Astrocyte of the spinal cord (primary cell): ENCODE measurements at places on chromosomes 1 and 21.

DNA sequence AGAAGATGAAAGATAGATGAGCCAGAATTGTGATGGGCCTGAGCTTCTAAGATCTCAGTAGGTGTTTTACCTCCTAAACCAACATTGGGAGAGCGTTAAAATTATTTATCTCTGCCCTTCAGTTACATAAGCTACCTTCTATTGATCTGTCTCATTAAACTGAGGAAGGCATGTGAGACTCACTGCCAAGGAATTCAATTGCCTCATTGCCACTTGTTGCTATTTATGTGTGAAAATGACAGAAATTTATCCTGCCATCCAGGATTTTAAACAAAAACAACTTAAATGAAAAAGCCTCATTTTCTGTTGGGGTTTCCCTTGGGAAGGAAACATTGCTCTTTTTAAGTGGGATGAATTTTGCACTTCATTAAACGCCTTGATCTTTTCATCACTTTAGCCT is 78.7 kb upstream of the RUNX1 start:
- no peak for DNase-seq

DNA sequence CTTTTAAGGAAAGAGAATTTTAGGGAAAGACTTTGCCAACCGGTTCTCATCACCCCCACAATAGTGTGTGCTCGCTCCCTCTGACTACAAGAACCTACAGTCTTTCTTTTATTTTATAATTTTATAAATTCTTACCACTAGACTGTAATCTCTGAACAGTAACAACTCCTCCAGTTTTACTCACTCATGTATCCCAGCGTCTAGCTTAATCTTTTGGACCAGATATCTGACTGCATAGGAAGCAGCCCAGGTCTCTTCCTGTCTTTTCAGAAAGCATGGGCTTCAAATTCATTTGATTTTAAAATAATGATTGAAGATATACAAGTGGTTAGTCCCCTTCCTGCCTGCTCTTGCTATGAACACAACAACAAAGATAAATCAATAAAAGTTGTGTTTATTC is 19.0 kb upstream of the DUSP10 start:
- DNase-seq: no peak

- no peak for DNase-seq
These were observed 60.3 kb downstream of the CD247 start for GRCh38 chr1:167457936-167458584.

- DNase-seq: peak; percentile 23
These were observed 103.3 kb upstream of the DEPDC1 start for GRCh38 chr1:68600049-68600661.

DNA sequence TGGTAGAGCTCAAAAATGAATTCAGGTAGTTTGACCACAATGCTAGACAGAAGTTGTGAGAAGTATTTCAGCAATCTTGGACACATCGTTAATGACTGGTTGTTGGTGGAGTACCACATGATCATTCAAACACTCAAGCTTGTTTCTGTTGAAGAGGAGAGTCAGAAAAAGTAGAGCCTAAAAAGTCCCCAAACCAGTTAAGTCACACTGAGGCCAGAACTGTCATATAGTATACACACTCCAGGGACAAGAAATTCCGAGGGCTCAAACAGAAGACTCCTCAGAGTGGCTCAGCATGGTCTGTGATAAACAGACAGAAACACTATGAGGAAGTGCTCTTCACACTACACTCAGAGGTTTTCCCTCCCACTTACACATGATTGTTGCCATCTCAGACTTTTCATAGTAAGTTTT is 5.8 kb downstream of the TRIM33 start:
- no peak for DNase-seq

DNA sequence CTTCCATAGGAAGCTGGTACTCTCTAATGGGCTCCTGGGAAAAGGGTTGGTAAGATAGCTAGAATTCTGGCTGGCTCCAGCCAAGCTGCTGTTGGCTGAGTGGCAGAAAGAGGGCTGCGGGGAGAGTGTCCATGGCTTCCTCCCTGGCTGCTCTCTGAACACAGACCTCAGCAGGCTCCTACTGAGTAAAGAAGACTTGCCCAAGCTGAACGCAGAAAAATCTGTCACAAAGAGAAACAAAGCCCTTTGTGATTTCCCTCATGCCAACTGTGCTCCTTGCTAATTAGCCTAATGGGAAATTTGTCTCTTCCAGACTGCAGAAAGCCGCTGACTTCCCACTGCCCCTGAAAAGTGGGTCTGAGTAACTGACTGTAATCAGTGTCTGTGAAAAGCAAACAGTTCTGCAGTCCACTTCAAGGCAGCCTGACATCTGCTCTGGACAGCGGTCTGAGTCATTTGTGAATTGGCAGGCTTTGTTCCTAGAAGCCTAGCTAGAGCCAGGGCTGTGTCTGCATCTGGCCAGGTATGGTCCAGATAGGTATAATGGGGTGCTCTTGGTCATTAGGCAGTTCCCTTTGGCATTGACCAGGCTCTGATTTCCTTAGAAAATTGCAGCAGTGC is 282.8 kb downstream of the ZNF648 start:
- DNase-seq: no peak

DNA sequence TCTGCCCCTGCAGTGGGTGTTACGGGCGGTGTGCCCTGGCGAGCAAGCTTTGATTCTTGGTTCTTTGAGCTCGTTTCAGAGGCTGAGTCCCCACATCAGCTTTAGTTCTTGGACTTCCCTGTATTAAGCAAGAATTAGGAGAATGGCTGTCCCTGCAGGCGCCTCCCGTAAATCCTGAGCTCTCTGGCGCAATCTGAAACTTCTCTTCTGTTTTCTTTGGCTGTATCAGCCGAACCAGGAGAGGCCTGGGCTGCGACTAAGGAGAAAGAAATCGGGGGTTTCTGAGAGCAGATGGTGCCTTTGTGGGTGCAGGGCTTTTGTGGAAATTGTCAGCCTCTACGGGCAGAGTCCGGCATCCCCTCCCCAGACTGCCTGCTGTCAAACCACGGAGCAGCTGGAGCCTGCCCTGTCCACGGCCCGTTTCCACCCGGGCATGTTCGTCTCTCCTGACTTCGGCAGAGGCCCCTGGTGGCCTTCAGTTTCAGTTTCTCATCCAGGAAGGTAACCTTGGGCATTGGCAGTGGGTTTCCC is 17.9 kb downstream of the CSTB start:
- peak; percentile 70 for DNase-seq

GRCh38 chr1:65512383-65512782 is 91.9 kb downstream of the LEPR start:
- DNase-seq: no peak

DNA sequence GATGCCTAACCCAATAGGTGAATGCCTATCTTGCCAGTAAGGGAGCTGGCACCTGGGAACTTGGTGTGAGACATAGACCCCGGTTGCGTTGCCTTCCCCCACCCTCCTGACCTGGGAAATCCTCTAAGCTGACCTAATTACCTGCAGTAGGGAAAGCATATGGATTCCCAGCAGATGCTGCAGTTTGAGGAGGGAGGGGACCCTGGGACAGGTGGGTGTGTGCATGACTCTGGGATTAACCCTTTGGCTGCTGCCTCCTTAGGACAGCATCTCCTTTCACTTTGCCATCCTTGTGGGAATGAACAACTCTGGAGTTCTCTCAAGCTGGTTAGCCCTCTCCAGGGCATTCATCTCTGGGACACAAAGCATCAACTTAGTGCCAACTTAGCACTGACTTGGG is 16.4 kb upstream of the NFASC start:
- no peak for DNase-seq

DNA sequence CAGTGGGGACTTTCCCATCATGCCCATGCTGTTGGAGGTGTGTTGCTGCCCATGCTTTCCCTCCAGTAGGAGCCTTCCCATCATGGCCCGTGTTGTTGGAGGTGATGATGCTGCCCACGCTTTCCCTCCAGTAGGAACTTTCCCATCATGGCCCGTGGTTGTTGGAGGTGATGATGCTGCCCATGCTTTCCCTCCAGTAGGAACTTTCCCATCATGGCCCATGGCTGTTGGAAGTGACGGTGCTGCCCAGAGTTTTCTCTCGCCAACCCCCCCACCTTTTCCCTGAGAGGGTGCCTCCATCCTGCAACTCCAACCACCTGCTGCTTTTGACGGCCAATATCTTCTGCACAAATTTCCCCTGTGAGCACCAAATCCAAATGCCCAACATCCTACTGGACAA is 205.7 kb downstream of the TOMM20 start:
- DNase-seq: no peak
